ENCODE measurements at places on chromosomes 12 and 14. TPM values are rescaled to one million over a fixed set of nuclear protein-coding genes. Genes with fewer than 3 reads are reported as not detected.

AGAP2 gene
- total RNA-seq: 0.23 TPM

CIROP gene
- not detected for total RNA-seq

TAS2R10 gene
- 0.58 TPM for total RNA-seq

GRCh38 chr12:85385406-85385805, 105.4 kb downstream of the ALX1 start:
- no peak for DNase-seq

- DNase-seq: no peak
Observed at GRCh38 chr14:23335623-23336022, 14.4 kb downstream of the PABPN1 start.

DNA sequence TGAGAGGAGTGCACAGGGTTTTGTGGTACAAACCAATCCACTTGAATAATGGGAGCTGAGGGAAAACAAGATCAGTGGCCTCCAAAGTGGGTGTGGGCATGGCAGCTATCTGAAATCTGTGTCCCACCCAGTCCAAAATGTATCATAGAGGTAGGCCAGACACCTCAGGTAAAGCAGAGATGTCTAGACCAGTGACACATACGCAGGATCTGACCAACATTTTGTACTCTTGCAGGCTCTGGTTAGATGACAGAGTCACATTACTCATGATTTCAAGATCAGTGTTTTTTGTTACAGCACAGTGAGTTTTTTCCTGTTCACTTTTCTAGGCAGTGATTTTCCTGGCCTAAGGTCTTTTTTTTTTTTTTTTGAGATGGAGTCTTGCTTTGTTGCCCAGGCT, 211.8 kb downstream of the PCNX1 start:
- DNase-seq: peak; percentile 65

NOS1 gene
- total RNA-seq: 0.11 TPM

RNF34 gene
- 73.7 TPM for total RNA-seq

KRT77 gene
- total RNA-seq: not detected

- no peak for DNase-seq
Observed at GRCh38 chr14:72270147-72270727, 338.0 kb downstream of the RGS6 start.

CSRP2 gene
- total RNA-seq: 36.3 TPM

GRCh38 chr12:71958457-71958856, 19.8 kb downstream of the TPH2 start:
- DNase-seq: no peak

IQSEC3 gene
- not detected for total RNA-seq

- DNase-seq: no peak
Observed at GRCh38 chr12:6784761-6785160, 4.6 kb upstream of the CD4 start.

GRCh38 chr12:127909041-127909440, 357.9 kb upstream of the TMEM132C start:
- no peak for DNase-seq

GRCh38 chr12:41724216-41724615, 420.5 kb downstream of the GXYLT1 start:
- DNase-seq: no peak

- DNase-seq: peak; percentile 15
Observed at GRCh38 chr12:123139926-123140675, 10.8 kb downstream of the PITPNM2 start.

GRCh38 chr12:6782119-6782518, 7.2 kb upstream of the CD4 start:
- DNase-seq: no peak

SLC22A17 gene
- total RNA-seq: 12.0 TPM

RTL1 gene
- not detected for total RNA-seq

GRCh38 chr12:57243521-57244311, 7.3 kb downstream of the STAC3 start:
- DNase-seq: peak; percentile 88

LRRC10 gene
- total RNA-seq: not detected

DNA sequence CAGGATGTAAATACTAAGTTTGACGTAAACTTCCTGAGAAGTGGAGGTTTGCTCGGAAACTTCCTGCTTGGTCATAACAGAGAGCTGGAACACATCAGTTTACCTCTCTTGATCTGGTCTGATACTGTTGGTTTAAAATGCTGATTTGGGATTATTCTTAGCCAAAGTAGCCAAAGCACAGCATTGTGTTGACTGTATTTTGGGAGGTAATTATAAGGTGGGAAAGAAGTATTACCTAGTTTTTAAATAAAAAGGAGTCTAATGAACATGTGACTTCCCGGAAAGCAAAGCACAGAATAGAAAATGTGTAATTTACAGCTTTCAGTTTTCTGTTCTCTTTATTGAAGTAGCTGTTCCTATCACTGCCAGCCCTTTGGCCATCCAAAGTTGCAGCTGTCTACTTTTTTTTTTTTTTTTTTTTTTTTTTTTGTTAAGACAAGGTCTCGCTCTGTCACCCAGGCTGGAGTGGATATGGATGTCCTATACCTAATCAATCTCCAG, 52.2 kb upstream of the SRP54 start:
- no peak for DNase-seq

C1R gene
- 4.4 TPM for total RNA-seq

TMEM260 gene
- total RNA-seq: 28.6 TPM

FITM1 gene
- total RNA-seq: not detected

- DNase-seq: no peak
Observed at GRCh38 chr14:24693983-24694382, 60.0 kb upstream of the GZMB start.

DNA sequence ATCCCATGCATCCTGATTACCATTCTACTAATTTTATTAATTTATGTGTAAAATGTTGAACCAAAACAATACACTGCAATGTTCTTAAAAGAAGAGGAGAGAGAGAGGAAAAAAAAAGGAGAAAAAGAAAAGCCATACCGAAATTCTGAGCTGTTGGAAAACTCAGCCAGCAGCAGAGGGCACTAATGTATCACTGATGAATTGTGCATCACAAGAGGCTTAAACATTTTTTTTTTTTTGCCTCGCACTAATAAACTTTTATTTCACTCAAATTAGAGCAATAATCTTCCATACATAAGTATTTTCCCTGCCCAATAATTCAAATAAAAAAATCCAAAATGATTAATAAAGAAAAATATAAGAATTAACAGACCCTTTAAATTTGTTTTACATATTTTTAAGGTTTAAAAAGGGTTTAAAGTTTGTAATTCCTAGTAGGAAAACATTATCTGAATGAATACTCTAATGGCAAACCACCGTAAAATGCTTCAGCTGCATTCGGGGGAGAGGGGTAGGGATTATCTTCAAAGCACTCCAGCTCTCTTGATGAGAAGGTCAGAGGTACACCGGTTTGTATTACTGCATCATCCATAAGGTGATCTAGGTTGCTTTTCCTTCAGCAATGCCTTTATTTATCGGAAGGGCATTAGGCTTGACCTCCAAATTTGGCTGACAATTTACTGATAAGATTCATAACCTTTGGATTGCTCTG, 41.9 kb downstream of the ATP23 start:
- DNase-seq: peak; percentile 73

DNA sequence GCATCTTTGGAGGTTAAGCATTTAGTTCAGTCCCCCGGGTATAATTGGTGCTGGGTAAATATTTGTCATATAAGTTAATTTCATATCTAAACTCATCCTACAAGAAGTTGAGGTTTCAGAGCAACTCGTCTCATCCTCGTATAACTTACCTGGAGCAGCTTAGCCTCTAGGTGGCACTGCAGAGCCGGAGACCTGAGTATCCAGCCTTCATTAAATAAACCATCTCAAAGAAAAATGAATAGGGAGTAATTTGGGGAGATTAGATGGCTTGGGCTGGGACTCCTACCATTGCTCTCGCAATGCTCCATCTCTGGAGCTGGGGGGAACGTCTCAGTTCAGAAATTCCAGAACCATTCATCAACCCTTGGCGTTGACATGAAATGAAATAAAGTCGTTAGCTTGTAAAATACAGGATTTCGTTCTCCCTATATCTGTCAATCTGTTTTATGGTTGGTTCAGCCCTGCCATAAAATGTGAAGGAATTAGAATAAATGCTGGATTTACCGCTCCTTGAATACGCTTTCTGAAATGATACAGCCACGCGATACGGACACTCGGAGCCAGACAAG, 122.9 kb upstream of the TMEM132D start:
- DNase-seq: peak; percentile 54

DNA sequence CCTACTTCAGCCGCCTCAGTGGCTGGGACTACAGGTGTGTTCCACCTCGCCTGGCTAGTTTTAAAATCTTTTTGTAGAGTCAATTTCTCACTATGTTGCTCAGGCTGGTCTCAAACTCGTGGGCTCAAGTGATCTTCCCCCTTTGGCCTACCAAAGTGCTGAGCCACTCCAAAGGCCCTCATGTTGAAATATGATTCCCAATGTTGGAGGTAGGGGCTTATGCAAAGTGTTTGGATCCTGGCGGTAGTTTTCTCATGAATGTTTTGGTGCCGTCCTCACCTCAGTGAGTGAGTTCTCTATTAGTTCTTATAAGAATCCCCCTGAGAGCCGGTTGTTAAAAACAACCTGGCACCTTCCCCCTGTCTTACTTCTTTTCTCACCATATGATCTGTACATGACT, 784.6 kb downstream of the TMTC2 start:
- DNase-seq: no peak

DNA sequence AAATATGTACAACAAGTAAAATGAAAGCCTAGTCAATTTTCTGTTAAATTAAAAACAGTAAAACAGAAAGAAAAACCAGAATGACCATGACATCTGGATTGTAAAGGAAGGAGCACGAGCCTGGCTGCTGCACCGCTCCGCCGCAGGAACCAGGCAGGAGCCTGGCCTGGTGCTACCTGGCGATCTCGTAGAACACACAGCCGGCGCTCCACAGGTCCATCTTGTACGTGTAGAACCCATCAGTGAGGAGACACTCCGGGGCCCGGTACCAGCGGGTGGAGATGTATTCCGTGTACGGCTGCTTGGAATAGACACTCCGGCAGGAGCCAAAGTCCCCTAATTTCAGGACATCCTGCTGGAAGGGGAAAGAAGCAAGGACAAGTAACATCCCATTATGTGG, 54.3 kb downstream of the MOK start:
- DNase-seq: no peak

GRCh38 chr14:55454264-55455002, 14.0 kb upstream of the TBPL2 start:
- DNase-seq: peak; percentile 96

Measured in PC-3 (cell line).